ENCODE measurements at places on chromosomes 3 and 15.
A peak's percentile ranks its signal among the peaks of the same experiment; 100 is the strongest.

DNA sequence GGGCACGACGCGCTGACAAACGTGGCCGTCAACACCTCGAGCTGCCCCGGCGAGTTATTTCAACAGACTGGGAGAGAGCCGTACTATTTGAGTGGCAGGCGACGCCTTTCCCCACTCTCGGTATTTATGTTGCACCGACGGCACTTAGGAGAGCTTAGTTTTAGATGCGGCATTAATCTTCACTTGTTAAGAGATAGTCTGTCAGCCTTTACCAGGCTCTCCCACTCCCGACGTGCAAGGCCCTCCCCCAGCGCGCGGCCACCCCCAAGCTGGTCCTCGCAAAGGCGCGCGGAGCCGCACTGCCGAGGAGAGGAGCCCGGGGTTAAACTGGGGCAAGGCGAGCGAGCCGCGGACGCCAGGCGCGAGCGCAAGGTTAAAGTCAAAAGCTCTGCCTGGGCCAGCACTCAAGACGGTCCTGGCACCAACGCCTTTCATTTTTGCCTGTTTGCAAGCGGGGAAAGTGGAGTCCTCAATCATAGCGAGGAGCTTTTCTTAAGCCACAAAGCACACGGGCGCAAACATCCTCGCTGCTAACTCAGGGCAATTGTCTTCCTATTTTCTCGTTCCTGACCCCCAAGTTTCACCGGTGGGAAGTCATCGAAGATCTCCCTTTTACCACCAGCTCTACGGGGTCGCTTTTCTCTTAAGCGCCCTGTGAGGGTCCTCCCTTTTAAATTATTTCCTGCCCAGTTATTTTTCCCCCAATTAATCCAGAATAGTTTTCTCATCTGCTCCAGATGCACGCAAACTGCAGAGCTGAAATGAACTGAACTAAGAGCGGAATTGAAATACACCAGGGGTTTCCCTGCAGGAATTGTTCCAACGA, 86.6 kb downstream of the NR2F2 start:
- peak; percentile 71 for DNase-seq

DNA sequence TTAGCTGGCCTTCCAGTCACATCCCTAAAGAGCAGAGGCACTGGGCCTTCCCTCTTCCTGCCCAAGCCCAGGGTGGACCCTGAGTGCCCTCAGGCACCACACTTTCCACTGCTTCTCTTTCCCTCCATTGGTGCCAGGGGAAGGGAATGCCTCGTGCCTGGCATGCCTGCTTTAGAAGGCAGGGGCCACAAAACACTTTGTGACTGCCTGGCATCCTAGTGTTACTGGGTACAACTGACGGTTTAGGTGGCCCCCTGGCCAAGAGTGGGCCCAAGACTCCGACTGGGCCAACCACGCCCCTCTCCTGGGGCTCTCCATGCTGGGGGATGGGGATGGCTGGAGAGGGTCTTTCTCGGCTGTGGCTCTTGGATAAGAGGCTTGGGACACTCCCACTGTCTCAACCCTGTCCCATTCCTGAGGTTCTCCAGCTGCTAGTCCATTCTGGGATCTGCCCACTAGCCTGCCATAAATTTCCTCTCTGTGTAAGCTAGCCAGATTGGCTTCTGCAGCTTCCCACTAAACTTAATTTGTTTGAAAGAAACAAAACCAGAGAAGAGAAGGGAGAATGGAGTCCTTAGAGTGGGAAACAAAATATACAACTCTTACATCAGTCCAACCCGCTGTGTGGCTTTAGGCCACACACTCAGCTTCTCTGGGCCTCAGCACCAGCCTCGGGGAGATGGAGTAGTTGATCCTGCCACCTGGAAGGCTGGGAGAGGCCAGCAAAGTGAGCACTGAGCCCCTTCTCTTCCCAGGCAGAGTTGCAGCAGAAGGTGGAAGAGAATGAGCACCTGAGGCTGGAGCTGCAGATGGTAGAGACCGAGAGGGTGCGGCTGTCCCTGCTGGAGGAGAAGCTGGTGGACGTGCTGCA, 24.1 kb upstream of the GP9 start:
- no peak for DNase-seq

DNA sequence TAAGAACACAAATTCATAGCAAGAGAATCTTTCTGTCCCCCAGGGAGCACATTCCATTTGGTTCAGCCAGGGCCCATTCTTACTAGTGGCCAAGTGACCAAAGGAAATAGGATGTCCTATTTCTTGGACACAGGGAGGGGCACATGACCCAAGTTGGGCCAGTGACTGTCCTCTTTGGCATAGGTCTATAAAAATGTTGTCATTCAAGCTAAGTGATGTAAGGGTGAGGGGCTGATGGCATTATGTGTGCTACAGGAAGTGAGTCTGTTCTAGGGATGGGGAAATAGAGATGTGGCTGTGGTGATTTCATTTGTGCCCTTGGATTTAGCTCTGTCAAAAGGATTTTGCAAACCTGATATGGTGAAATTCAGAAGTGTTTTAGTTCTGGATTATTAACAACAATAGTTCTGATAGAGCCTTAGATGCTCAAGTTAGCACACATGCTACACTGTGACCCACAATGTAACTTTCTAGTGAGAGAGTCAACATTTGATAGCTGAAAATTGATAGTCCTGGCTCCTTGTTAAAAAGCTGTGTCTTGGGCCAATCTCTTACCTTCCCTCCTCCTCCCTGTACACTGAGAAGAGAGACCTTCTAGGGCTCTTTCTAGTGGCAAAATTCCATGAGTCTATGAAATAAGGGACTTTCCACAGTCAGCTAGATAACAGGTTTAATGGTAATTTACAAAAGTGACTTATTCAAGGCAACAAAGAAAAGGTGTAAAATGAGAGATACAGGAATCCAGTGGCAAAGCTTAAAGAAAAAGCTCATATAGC, 117.2 kb downstream of the THRB start:
- no peak for DNase-seq

GRCh38 chr3:8825153-8825825, 55.9 kb upstream of the OXTR start:
- no peak for DNase-seq

DNA sequence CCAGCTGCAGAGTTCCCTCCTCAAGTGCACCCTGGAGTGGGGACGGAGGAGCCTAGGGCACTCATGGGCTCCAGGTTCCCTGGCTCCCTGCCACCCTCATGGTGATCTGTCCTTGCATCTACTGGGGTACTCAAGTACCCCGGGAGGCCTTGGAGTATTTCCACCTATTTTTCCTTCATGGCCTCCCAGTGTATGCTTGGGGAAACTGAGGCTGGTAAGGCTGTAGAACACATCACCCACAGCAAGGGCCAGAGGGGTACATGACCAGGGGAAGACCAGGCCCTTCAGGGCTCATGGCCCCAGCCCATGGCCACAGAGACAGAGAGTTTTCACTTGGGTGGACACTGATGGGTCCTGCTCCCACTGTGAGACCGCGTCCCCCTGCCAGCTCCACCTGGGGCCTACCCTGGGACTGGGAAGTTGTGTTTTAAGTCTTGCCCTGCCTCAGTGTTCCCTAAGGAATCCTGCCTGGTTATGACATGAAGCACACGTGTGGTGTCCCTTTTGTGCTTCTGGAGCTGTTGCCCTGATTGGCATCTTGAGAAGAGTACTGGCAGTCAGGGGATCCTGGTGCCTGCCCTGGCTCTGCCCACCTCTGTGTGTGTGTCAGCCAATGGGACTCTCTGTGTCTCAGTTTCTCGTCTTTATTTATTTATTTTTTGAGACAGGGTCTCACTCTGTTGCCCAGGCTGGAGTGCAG, 132.8 kb downstream of the TJP1 start:
- no peak for DNase-seq

DNA sequence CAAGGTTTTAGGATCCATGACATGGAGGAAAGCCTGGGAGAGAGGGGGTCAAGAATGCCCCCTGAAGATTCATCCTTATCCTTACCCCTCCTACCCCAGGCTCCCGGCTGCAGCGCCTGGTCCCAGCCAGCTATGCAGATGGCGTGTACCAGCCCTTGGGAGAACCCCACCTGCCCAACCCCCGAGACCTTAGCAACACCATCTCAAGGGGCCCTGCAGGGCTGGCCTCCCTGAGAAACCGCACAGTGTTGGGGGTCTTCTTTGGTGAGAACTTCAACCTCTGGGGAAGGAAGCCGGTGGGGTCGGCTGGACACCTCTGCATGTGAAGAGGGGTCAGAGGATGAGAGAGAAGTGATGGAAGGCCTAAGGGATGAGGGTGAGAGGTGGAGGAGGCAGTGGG, 4.3 kb downstream of the DUOX1 start:
- DNase-seq = no peak

GRCh38 chr3:98769448-98769847, 6.3 kb downstream of the ST3GAL6 start:
- no peak for DNase-seq

DNA sequence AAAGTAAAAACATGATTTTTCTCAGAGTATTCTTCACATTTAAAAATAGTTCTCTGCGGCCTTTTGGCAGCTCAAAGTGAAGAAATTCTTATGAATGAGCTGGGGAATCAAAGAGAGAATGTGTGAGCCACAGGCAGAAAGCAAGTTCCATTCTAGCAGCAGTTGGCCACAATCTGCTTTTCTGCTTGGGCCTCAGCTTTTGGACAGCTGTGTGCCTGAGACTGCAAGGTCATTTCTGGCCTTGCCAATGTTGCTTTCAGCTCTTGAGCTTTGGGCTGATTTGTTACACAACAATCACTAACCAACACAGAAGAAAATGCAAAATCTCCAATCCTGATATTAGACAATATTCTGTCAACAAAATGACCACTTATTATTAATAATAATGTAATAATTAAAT, 14.4 kb upstream of the TM4SF4 start:
- no peak for DNase-seq

GRCh38 chr15:22980189-22981050, at the start of gene CYFIP1:
TSS of gene CYFIP1 (minus strand) at chr15:22980368. CDS start at chr15:22947285, 33,083 bp downstream.
- peak; percentile 90 for DNase-seq

- peak; percentile 91 for DNase-seq
Observed at GRCh38 chr3:113441051-113441770, at the start of gene CFAP44. TSS of gene CFAP44 (minus strand) at chr3:113441493. CDS start at chr3:113433664, 7,829 bp downstream.

- DNase-seq = no peak
Observed at GRCh38 chr3:13504161-13504831, 24.2 kb downstream of the HDAC11 start.

DNA sequence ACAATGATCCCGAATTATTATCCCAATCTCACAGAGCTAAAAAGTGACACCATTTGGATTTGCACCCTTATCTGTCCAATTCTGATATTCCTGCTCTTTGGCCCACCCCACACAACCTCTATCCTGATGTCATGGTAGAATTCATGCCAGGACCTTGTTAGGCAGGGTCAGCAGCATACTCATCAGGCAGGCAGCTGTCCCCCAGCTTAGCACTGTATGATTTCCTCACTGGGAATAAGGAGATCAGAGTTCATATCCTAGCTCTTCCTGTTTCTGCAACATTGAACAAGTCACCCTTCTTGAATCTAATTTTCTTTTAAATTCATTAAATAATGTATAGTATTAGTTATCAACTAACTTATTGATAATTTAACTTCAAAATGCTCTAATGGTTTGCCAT, 12.0 kb upstream of the C3orf80 start:
- no peak for DNase-seq

- no peak for DNase-seq
Observed at GRCh38 chr3:185172086-185173049, 19.5 kb upstream of the C3orf70 start.

- DNase-seq = no peak
Observed at GRCh38 chr3:37849146-37849923, 12.3 kb upstream of the CTDSPL start.

DNA sequence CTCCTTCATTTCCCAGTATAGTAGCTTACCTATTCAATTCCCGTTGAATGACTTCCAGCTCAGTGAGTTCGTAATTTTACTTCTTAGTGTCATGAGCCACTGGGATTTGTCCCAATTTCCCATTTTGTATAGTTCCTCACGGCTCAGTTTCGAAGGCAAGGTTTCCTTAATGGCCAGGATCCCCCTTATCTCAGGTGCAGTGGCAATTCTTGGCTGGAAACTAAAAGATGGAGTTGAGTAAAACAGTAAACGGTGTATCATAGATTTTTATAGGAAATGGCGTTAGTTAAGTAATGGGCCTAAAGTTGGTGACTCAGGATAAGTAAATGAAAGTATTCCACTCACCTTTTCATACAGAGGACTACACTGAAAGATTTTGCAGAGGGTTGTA, 522 bp upstream of the LMLN start:
- no peak for DNase-seq

DNA sequence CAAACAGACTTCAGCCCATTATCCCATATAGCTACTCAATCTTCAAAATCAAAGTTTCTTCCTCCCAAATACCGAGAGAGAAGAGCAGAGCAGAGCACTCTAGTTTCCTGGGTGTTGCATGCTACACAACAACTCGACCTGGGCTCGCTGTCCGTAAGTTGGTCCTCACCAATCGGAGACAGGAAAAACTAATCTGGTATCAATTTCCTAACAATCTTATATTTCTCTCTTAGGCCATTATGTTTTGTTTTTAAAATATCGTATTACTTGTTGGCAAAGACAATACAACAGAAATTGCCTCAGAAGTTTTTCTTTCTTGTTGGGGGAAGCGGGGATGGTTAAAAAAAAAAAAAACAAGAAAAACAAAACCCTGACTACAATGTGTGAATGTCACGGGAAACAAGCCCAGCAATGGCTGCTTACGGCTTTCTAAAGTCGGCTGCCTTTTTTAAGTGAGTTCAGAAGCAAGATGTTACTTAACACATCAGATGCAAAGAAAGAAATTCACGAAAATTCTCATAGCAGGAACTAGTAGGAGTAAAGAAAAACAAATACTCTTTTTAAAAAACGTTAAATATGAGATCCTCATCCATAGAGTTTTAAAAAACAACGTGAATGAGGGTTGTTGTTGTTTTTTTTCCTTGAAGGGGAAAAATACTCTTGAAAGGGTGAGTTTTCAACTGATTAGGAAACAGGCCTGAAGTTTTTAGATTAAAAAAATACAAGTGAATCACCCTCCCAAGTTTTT, 1.9 kb downstream of the VGLL4 start:
- DNase-seq = peak; percentile 83

GRCh38 chr3:100084100-100084806, 30.0 kb downstream of the FILIP1L start:
- no peak for DNase-seq

DNA sequence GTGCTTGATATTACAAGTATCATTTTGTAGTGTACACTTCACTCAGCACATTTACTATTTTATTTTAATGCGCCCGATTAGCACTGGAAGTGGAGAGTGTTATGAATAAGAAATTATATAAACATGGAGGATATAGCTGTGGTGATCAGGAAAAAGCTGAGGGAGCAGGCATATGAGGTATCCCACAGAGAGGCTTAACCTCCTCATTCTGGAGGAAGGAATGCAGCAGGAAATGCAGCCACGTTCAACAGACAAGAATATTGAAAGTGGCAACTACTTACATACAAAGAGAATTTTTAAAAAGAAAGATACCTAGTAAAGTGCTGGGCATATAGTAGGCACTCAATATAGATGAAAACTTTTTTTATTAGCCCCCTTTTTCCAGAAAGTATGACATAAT, 166.0 kb upstream of the SATB1 start:
- no peak for DNase-seq

DNA sequence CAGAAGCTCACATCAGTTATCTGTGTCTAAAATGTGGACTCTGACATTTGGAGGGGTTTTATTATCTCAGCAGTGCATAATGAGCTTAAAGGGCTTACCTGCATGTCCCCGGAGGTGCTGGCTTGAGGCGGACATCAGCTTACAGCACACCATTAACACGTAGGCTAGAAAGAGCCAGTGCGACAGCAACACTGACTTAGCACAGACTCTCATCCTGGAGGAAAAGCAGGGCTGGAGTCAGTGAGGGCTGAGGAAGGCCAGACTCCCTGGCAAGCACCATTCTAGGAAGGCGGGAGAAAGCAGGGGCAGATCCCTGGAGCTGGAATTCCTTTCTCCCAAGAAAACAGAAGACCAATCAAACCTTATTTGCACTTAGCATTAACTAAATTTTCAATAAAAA, 51.7 kb downstream of the TAFA4 start:
- no peak for DNase-seq

- peak; percentile 71 for DNase-seq
Observed at GRCh38 chr3:183298701-183299153, 45.7 kb downstream of the B3GNT5 start.

Data from eye (tissue), 1 donor.